ENCODE measurements at places on chromosomes 6 and 20.

DNA sequence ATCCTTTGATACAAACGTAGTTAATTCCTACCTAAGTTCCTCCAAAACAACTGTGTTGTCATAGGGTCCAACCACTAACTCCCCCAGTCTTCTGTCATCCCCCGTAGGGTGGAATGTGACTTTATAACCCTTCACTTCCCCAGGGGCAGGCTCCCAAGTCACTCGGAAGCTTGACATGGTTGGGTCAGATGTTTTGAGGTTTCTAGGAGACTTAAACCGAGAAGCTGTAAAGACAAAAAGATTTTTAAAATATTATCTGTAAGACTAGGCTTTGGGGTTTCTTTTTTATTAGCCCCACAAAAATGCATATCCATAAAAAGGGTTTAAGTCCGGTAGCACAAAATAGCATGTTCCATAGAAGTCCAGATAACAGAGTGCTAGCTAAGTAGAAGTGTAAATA lies 50.2 kb downstream of the COL12A1 start:
- no peak for DNase-seq

GRCh38 chr6:100084316-100084990 lies 90.4 kb upstream of the MCHR2 start:
- no peak for DNase-seq

DNA sequence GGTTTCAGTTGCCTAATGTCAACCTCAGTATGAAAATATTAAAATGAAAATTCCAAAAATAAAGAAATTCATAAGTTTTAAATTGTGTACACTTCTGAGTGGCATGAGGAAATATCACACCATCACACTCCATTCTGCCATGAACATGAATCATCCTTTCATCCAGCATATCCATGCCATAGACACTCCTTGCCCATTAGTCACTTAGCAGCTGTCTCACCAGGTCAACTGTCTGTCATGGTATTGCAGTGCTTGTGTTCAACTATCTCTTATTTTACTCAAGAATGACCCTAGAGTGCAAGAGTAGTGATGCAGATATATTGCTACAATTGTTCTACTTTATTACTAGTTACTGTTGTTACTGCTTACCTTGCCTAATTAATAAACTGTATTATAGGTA lies 712.4 kb downstream of the EPHA7 start:
- DNase-seq, result no peak

- no peak for DNase-seq
Measured at GRCh38 chr20:54048481-54048880, 21.9 kb downstream of the BCAS1 start.

DNA sequence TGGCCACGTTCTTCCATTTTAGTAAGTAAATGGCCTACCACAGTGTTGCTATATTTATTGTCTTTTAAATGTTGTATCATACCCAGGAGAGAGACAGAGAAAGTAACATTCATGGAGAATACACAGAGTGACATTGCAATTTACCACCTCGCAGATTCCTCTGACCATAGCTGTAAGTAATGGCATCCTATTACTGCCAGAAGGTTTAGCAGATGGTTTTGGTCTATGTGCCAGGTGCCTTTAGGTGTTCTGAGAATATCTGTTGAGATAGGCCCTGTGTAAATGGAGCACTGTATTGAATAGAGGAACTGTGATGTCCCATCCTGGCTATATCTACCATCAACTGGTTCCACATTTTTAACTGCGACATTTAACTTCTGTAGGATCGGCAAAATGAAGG lies 559.6 kb downstream of the KIF16B start:
- no peak for DNase-seq

- no peak for DNase-seq
Measured at GRCh38 chr6:136604328-136604825, 54.2 kb upstream of the MAP7 start.

DNA sequence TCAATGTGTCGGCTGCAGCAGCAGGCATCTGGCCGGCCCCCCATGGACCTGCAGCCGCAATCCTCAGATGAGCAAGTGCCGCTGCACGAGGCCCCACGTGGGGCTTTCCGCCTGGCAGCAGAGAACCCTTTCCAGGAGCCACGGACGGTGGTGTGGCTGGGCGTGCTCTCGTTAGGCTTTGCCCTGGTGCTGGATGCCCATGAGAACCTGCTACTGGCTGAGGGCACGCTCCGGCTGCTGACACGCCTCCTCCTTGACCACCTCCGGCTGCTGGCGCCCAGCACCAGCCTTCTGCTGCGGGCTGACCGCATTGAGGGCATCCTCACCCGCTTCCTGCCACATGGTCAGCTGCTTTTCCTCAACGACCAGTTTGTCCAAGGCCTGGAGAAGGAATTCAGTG lies 3.5 kb downstream of the AP5S1 start:
- no peak for DNase-seq

DNA sequence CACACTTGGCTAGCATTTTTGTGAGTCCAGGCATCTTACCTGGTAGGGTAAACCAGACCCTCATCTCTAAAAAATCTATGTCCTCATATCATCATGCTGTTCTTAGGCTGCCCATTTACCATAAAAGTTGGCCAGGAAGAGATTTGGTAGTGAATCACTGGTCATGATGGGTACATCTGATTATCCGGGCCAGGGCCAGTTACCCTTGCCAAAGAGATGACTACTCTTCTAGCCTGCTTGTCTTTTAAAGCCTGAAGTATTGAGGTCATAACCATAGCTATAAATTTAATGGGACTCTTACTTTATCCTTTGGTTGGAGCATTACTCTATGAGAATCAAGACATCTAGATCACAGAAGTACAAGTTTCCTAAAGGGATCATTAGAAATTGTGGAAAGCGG lies 276.8 kb downstream of the TENT5A start:
- no peak for DNase-seq

- DNase-seq, result no peak
Measured at GRCh38 chr20:37343212-37343993, 2.5 kb upstream of the SRC start.

GRCh38 chr20:61625246-61625645 lies 373.2 kb downstream of the CDH4 start:
- DNase-seq, result no peak

DNA sequence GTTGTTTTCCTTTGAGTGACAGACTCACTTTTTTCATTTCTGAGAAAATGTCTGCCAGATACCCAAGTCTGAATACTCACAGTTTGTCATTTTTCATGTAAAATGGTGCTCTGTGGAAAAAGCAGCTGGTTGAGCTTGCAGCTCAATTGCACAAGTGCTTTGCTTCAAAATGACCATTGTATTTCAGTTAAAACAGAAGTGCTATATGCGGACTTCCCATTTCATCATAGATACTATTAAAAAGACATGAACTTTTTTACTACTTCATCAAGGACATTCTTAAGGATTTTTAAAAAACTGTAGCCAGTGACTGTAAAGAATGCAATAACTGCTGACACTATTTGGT lies 61.5 kb downstream of the KCNS1 start:
- DNase-seq, result no peak

DNA sequence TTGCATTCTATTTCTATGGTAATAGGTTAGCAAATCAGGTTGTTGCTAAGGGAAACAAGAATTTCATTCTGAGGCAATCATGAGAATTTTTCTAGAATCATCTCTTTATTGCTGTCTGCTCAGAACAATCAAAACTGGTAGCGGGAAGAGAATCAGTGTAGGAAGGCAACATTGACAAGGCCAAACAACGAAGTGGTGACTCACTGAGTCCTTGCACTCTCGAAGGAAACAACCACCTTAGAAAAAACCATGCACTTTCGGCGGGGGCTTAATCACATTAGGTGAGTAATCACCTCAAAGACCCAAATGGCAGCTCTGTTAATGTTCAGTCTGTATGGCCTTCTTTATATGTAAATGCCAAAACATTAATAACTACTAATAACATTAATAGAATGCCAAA lies 78.8 kb upstream of the MAP7 start:
- no peak for DNase-seq

Data from activated gamma-delta T cell treated with anti-CD3 and anti-CD28 coated beads, Interleukin-2, amount 50 U/mL, for 16 hours (primary cell).